ENCODE measurements at places on chromosomes 3 and 15.

DNA sequence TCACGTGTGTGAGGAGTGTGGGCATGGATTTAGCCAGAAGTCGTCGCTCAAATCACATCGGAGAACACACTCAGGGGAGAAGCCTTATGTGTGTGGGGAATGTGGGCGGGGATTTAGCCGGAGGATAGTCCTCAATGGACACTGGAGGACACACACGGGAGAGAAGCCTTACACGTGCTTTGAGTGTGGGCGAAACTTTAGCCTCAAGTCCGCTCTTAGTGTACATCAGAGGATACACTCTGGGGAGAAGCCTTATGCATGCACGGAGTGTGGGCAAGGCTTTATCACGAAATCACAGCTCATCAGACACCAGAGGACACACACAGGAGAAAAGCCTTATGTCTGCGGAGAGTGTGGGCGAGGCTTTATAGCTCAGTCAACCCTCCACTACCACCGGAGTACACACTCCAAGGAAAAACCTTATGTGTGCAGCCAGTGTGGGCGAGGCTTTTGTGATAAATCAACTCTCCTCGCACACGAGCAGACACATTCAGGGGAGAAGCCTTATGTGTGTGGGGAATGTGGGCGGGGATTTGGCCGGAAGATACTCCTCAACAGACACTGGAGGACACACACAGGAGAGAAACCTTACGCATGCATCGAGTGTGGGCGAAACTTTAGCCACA lies 28.1 kb downstream of the ZNF589 start:
- DNase-seq = no peak

- DNase-seq = no peak
Observed at GRCh38 chr3:77267589-77267988, 227.7 kb downstream of the ROBO2 start.

- DNase-seq = no peak
Observed at GRCh38 chr15:51450001-51450400, 108.5 kb downstream of the GLDN start.

GRCh38 chr3:137047240-137047639 lies 89.5 kb downstream of the IL20RB start:
- no peak for DNase-seq

- no peak for DNase-seq
Observed at GRCh38 chr3:14565868-14566588, 25.9 kb upstream of the GRIP2 start.

Data from HEK293T (cell line).